ENCODE measurements at places on chromosomes 1 and 21. TPM values are rescaled to one million over a fixed set of nuclear protein-coding genes. Genes with fewer than 3 reads are reported as not detected.

NTMT2 gene
- not detected for total RNA-seq

OR2L8 gene
- total RNA-seq = not detected

F3 gene
- total RNA-seq = 2.3 TPM

VWA5B1 gene
- not detected for total RNA-seq

GRCh38 chr1:119988306-119989062 lies 81.0 kb downstream of the NOTCH2 start:
- no peaks in the 10 kb centered on the region for H3K36me3 ChIP-seq
- H3K27me3 ChIP-seq = no peaks in the 10 kb centered on the region
- H3K4me1 ChIP-seq = no peaks in the 10 kb centered on the region
- no peak overlapping the region for H3K4me3 ChIP-seq
- no peak overlapping the region for H3K27ac ChIP-seq
